ENCODE measurements at places on chromosomes 3 and 15. TPM values are rescaled to one million over a fixed set of nuclear protein-coding genes. Genes with fewer than 3 reads are reported as not detected.

DNA sequence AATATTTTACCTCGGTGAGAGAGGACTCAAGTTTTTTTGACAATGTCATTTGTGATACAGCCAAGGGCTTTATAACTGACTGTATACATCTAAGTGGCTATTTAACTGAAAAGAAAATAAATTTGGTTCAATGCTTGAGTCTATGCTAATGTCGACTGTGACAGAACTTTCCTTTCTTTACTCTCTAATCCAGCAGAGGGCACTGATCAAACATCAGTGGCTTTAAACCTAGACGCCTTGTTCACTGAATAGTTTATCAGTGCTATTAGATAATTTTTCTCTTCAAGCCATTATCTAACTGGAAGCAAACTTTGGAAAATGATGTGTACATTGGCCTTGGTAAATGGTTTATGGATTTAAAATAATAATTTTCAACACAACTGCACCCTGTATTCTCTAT is 285.1 kb downstream of the CHL1 start:
- no peak for DNase-seq
- H3K27me3 ChIP-seq: no peaks in the 10 kb centered on the region
- no peaks in the 10 kb centered on the region for H3K4me1 ChIP-seq
- no peaks in the 10 kb centered on the region for H3K36me3 ChIP-seq

DNA sequence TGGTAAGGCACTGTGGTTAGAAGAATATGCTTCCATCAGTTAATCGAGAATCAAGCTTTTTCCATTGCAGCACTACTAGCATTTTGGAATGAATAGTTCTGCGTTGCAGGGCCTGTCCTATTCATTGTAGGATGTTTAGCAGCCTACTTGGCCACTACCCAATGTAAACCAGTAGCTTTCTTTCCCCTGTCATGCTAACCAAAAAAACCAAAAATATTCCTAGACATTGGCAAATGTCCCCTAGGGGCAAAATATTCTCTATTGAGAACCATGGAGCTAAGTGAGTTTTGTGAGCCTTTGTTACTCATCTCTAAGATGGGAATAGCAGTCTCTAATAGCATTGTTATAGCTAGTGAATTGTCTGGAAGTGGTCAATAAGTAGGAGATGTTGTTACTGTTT is 187.2 kb downstream of the CADPS start:
- H3K27me3 ChIP-seq: peaks cover 14% of the 10 kb centered on the region
- DNase-seq: no peak

- no peak overlapping the region for H3K4me3 ChIP-seq
- no peak overlapping the region for H3K27ac ChIP-seq
- DNase-seq: peak; percentile 67
Observed at GRCh38 chr3:43858294-43858701, 167.6 kb downstream of the ABHD5 start.

DNA sequence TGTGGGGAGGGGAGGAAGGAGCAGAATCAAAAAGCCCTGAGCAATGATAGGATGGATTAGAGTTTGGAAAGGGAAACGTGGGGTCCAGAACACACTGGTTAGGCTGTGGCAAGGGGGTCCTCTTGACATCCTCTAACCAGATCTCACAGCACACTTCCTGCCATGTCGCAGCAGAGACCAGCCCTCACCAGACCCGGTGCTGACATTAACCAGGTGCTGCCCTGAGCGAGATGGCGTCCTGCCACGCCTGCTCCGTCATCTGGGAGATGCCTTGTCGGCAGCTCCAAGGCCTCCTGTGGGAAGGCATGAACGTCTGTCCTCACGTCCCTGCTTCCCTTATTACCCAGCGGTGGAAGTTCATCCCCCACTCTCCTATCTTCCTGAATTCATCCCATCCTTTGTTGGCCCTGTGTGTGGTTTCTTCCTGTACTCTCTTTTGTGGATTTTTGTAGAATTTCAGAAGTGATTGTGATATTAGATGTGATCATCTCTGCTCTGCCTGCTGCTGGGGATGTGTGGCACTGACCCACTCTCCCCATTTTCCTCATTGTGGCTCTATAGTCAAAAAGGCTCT is 29.4 kb upstream of the MYZAP start:
- H3K36me3 ChIP-seq: no peaks in the 10 kb centered on the region
- H3K4me1 ChIP-seq: peaks cover 9% of the 10 kb centered on the region
- H3K27me3 ChIP-seq: peaks cover 11% of the 10 kb centered on the region
- DNase-seq: no peak
- no peak overlapping the region for H3K4me3 ChIP-seq

GRCh38 chr15:58221591-58222241 is 83.5 kb downstream of the AQP9 start:
- peaks cover 15% of the 10 kb centered on the region for H3K4me1 ChIP-seq
- DNase-seq: no peak
- H3K36me3 ChIP-seq: peaks cover 5% of the 10 kb centered on the region

DNA sequence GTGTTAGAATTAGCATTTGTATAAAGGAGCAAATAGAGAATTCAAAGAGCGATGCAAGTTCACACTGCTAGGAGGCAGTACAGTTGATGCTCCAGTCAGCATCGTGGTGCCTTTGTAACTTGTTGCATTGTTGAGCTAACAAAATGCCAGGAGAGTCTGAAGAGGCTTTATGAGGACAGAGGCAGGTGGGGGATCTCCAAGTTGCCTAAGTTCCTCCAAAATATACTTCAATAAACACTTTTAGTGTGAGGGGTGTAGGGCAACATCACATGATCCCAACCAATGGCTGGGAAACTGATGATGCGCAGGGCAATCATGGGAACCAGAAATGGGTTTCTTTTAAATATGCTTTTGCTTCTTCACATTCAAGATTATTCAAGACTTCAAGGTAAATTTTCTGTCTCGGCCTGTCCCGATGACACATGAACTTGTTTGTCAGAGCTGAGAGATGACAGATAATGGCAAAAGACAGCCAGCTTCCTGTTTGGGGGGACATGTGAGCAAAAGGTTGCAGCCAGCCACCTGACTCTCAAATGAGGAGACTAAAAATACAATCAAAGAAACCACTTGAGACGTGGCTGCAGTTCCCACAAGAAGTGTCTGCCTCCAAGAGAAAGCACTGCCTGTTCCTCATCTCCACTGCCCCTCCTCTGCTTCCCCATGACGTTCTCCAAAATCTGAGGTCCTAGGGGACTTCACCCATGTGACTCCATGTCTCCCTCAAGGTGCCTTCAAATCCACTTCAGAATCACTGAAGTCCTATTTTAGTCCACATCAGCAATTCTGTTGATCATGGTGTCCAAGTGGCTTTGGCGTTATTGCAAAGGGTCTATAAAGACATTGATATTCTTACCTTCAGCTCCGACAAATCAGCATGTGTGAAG is 39.3 kb downstream of the KLHL6 start:
- peaks cover 8% of the 10 kb centered on the region for H3K4me1 ChIP-seq
- H3K4me3 ChIP-seq: no peak overlapping the region
- DNase-seq: no peak
- H3K27ac ChIP-seq: no peak overlapping the region
- no peaks in the 10 kb centered on the region for H3K36me3 ChIP-seq
- peaks cover 33% of the 10 kb centered on the region for H3K27me3 ChIP-seq

GRCh38 chr3:7924228-7924627 is 577.4 kb upstream of the LMCD1 start:
- no peaks in the 10 kb centered on the region for H3K27me3 ChIP-seq
- H3K36me3 ChIP-seq: no peaks in the 10 kb centered on the region
- H3K27ac ChIP-seq: no peak overlapping the region
- no peak for DNase-seq
- no peaks in the 10 kb centered on the region for H3K4me1 ChIP-seq

GRCh38 chr15:60840306-60840702 is 361.4 kb upstream of the ICE2 start:
- H3K4me1 ChIP-seq: peaks cover 8% of the 10 kb centered on the region
- peaks cover 3% of the 10 kb centered on the region for H3K27me3 ChIP-seq
- no peaks in the 10 kb centered on the region for H3K36me3 ChIP-seq
- no peak overlapping the region for H3K4me3 ChIP-seq
- no peak overlapping the region for H3K27ac ChIP-seq

Gene KCTD6
- total RNA-seq: 14.4 TPM

Gene GRM7
- not detected for total RNA-seq

GRCh38 chr3:197031315-197032285 is 2.0 kb upstream of the MELTF start:
- no peak for DNase-seq
- no peaks in the 10 kb centered on the region for H3K36me3 ChIP-seq
- H3K27ac ChIP-seq: peak overlapping the region; percentile 68

Gene IQCH
- total RNA-seq: 1.2 TPM

GRCh38 chr15:57298843-57299550 is 77.3 kb upstream of the CGNL1 start:
- H3K4me1 ChIP-seq: no peaks in the 10 kb centered on the region
- H3K36me3 ChIP-seq: no peaks in the 10 kb centered on the region
- H3K27me3 ChIP-seq: no peaks in the 10 kb centered on the region
- no peak overlapping the region for H3K27ac ChIP-seq
- H3K4me3 ChIP-seq: no peak overlapping the region
- DNase-seq: peak; percentile 80

- no peaks in the 10 kb centered on the region for H3K27me3 ChIP-seq
- H3K4me1 ChIP-seq: no peaks in the 10 kb centered on the region
- DNase-seq: no peak
- H3K36me3 ChIP-seq: peaks cover 40% of the 10 kb centered on the region
- no peak overlapping the region for H3K27ac ChIP-seq
- H3K4me3 ChIP-seq: no peak overlapping the region
Observed at GRCh38 chr15:88512078-88512477, 34.4 kb downstream of the DET1 start.

DNA sequence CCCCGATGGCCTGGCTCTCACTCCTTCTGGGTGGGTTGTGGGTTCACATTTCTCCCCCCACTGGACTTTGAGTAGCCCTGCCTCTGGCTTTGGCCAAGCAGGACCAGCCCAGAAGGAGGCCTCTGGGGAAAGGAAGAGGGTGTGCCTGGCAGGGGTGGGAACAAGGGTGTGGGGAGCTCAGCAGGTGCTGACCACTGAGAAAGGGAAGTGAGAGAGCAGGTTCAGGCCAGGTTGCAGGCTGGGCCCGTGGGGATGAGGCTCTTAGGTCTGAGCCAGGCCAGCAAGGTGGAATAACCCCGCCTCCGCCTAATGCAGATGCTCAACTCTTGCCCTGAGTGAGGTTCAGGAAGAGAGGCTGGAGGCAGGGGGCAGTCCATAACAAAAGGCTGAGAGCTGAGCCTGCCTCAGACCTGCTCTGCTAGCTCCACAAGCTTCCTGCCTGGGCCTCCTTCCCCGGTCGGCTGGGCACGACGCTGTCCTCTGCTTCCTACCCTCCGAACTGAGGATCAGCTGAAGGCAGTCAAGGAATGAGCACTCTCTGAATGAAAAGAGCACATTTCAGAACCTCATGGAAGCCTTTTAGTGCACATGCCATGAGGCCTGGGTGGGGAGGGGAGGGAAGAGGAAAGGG is 82.7 kb downstream of the TLE3 start:
- no peak for DNase-seq
- H3K4me1 ChIP-seq: no peaks in the 10 kb centered on the region
- H3K27ac ChIP-seq: no peak overlapping the region
- H3K36me3 ChIP-seq: no peaks in the 10 kb centered on the region

DNA sequence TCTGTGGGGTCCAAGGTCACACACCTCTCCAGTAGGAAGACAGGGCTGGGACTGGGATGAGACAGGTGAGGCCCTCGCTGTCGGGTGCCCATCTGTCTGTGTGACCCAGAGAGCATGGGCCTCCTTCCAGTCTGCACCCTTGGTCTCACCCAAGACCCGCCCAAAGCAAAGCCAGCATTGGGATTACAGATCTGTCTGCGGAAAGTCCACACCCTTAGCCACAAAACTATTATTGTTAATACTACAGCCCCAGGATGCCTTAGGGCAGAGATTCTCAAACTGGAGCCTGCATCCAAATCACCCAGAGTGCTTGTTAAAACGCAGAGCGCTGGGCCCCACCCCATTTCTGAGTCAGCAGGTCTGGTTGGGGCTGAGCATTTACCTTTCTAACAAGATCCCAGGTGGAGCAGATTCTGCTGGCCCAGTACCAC is 58.5 kb upstream of the ZNF148 start:
- no peaks in the 10 kb centered on the region for H3K27me3 ChIP-seq
- peak; percentile 65 for DNase-seq
- H3K36me3 ChIP-seq: no peaks in the 10 kb centered on the region
- no peak overlapping the region for H3K4me3 ChIP-seq

GRCh38 chr15:48603123-48603500 is 42.4 kb downstream of the FBN1 start:
- H3K36me3 ChIP-seq: peaks cover 68% of the 10 kb centered on the region
- peak overlapping the region; percentile 91 for H3K27ac ChIP-seq
- H3K4me1 ChIP-seq: peaks cover 46% of the 10 kb centered on the region
- no peak for DNase-seq
- H3K27me3 ChIP-seq: no peaks in the 10 kb centered on the region
- no peak overlapping the region for H3K4me3 ChIP-seq

Gene GATA2
- total RNA-seq: 0.91 TPM

Gene REC114
- not detected for total RNA-seq

Gene PLSCR2
- total RNA-seq: not detected

GRCh38 chr3:144645300-144645699 is 673.7 kb downstream of the DIPK2A start:
- no peaks in the 10 kb centered on the region for H3K36me3 ChIP-seq
- no peaks in the 10 kb centered on the region for H3K27me3 ChIP-seq
- no peaks in the 10 kb centered on the region for H3K4me1 ChIP-seq

GRCh38 chr3:23248594-23249131 is 45.5 kb downstream of the UBE2E2 start:
- DNase-seq: no peak
- H3K27me3 ChIP-seq: no peaks in the 10 kb centered on the region
- H3K4me3 ChIP-seq: no peak overlapping the region
- H3K27ac ChIP-seq: no peak overlapping the region
- peaks cover 14% of the 10 kb centered on the region for H3K4me1 ChIP-seq

DNA sequence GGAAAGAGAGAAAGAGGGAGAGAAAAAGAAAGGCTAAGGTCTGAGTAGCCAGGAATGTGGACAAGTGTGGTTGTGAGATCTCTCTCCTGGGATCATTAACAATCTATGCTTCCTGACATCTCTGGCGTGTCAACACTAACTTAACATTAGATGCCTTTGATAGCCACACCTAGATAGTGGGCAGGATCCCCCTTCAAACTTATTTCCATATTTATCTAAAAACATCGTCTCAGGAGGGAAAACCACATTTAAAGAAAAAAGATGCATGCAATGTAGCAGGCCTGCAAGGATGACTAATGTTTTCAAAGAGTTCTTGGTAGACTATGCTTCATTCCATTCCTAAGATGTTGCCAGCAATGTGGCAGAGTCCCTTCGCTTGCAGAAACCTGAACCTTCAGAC is 80.9 kb downstream of the MLH1 start:
- DNase-seq: no peak
- H3K4me1 ChIP-seq: peaks cover 28% of the 10 kb centered on the region
- H3K4me3 ChIP-seq: peak overlapping the region; percentile 11
- H3K27ac ChIP-seq: peak overlapping the region; percentile 85
- H3K36me3 ChIP-seq: peaks cover 27% of the 10 kb centered on the region
- no peaks in the 10 kb centered on the region for H3K27me3 ChIP-seq

DNA sequence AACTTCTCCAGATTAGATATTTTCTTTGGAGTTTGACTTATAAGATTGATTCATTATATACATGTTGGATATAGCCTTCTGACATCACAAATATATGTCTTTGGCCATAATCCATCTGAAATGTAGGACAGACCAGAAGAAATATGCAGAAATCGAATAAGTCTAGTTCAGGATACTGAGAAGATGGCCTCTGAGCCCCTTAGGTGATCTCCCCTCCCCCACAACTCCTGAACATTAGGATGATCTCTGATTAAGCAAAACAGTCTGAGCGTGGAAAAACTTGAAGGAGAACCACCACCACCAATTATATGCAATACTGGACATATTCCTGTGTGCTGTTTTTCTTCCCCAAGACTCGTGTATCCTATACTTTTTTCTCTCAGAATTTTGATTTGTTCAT is 3.2 kb downstream of the SETD5 start:
- H3K4me3 ChIP-seq: peak overlapping the region; percentile 60
- no peak for DNase-seq
- no peaks in the 10 kb centered on the region for H3K27me3 ChIP-seq
- H3K36me3 ChIP-seq: no peaks in the 10 kb centered on the region

Data from osteocyte (in vitro differentiated cells).